ENCODE measurements at places on chromosomes 1 and 21.
A peak's percentile ranks its signal among the peaks of the same experiment; 100 is the strongest.

DNA sequence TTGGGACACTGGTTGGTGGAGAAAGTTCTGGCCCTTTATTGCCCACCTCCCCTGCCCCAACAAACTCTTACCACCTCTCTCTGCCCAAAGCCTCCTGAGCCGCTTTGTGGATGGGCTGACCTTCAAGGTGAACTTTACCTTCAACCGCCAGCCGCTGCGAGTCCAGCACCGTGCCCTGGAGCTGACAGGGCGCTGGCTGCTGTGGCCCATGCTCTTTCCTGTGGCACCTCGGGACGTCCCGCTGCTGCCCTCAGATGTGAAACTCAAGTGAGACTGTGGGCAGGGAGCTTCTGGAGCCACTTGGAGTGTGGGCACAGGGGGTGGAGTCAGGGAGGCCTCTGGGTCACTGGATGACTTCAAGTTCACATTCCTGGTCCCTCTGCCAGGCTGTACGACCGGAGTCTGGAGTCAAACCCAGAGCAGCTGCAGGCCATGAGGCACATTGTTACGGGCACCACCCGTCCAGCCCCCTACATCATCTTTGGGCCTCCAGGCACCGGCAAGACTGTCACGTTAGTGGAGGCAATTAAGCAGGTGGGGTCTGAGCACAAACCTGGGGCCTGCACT is 12.5 kb downstream of the RHOC start:
- DNase-seq = no peak

DNA sequence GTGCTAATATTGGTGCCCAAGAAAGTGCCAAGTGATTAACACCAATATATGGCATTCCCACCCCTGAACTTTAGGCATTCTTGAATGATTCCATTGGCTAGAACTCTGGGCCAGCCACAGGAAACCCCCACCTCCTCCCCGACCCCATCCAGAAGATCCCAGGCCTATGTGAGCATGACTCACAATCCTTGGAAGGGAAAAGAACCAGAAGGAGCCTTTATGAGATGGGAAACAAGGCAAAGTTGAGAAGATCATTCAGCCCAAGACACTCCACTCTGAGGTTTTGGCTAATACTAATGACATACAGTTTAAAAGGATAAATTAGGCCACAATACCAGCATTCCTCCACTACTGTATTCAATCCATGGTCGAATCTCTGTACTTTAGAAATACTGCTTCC is 21.8 kb downstream of the ELK4 start:
- DNase-seq = no peak

- DNase-seq = no peak
Measured at GRCh38 chr21:16580661-16581060, 850.9 kb downstream of the USP25 start.

GRCh38 chr1:180501865-180502360 is 464 bp downstream of the ACBD6 start:
- no peak for DNase-seq

DNA sequence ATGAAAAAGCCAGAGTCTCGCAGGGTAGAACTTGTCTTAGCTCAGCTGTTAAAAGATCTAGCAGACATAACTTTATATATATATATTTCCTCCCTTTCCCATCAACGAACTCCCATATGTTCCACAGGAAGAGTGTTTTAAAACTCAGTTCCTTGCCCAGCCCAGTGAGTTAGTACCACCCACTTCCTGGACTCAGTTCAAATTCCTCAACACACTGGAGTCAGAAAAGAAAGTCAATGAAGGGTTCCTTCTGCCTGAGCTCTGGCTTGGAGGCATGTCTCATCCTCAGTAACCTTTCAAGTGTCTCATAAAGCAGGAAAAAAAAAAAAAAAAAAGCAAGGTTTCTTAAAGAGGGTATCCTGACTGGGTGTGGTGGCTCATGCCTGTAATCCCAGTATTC is 15.6 kb downstream of the TPM3 start:
- peak; percentile 33 for DNase-seq

- no peak for DNase-seq
Measured at GRCh38 chr1:9253004-9253403, 18.4 kb downstream of the H6PD start.

- DNase-seq = no peak
Measured at GRCh38 chr1:97827887-97828286, 92.9 kb downstream of the DPYD start.

GRCh38 chr1:96306809-96307560 is 414.6 kb upstream of the PTBP2 start:
- peak; percentile 52 for DNase-seq

DNA sequence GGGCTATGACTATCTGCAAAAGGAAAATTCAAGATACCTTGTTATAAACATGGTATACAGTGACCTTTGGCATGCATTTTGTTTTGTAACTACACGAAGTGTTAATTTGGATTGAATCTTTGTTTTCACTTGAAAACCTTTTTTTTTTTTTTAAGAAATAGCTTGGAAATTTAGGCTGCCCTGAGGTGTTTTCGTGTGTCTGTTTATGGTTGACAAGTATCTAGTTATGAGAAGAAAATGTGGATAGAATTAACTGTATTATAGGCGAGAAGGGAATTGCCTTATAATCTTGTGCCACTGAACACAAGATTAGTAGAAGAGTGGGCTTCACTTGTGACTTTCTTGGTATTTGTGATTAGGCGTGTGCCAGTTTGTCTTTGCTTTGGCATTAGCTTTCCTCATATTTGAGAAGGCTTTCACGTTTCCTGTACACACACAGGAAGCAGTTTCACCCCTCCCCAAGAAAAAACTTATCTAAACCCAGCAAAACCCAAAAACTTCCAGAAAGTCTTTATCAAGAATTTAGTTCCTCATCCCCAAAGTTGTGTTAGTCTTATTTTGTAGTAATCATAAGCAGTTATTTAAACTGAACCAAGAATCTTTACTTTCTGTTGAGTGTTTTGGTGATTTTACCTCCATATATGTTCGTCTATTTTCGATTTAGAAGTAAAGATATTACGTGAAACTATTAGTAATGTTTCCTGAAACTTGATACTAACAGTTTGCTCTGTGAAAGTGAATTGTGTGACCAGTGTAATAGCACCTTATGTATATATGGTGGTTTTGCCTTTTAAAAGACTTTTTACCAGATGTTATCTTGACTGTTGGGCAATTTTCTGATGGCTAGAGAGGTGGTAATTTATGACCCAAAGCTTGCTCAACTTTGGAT is 3.8 kb downstream of the DYRK1A start:
- no peak for DNase-seq

DNA sequence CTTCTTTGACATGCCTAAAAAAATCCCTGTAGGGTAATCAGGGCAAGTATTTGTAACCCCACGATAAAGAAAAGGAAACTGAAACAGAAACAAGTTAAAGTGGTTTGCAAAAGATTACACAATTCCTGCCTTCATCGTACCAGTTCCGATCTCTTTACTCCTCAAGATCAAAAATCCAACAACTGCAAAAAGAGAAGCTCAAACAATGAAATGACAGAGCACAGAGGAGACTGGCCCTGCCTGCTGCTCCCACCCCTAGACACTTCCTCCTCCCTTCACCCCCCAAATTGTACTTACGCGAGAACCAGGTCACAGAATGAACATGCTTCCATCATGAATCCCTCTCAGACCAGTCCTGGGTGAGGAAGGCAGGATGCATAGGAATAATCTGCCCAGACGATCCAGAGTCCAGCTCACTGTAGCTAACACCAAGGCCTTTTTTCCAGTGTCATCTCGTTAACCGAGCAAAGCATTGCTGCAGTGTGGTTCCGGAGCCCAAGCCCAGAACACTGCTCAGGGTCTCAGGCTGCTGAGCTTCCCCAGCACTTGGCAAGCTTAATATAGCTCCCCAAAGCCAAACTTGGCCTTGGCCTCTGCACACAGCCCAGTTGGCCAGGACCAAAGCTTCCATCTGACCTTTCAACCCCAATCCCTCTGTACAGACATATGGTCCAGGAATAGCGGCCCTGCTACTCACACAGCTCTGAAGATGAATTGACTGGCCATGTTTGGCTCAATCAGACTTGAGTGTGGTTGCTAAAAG is 20.3 kb downstream of the RXRG start:
- DNase-seq = no peak

DNA sequence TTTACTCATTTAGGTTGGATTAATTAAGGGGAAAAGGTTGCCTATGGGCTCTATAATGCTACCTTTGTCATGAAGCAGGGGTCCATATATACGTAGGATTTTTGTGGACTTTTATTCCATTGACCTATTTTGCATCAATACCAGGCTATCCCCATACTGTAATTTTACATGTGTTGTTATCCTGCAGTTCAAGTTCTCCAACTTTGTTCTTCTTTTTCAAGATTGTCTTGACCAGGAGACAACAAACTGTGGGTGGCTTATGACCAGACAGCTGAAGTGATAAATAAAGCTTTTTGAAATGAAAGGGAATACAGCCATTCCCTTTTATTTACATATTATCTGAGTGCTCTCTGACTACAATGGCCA is 345.7 kb downstream of the BARHL2 start:
- DNase-seq = no peak

DNA sequence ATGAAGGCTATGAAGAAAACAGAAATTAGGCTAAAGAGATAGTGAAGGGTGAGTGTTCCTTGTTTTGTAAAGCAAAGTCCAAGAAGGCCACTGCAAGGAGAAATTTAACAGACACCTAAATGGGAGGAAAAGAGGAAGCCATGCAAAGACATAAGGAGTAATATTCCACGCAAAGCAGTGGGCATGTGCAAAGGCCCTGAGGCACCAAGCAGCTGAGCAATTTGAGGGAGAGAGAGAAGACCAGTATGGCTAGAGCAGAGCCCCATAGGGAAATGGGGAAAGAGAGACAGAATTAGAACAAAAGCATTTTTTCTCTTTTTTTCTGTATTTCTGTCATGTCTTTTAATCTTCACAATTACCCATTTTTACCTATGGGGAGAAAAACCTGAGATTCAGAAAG is 154.1 kb downstream of the TPR start:
- DNase-seq = no peak

DNA sequence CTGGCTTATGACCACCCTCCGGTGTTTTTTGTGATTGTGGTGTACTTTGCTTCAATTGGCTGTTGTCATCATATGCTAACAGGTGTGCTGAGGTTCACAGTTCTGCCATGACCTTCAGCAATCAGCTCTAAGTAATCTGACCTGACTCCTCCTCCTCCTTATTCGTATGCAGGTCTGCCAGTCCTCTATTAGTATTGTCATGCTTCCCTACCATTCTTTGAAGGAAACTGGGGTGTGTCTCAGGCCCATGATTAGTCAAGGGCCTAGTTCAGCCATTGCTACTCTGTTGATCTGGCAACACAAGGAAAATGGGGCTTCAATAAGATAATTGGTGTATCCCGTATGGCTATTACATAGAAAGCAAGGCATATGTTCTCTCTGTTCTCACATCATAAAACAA is 332.3 kb upstream of the DPYD start:
- DNase-seq = no peak

DNA sequence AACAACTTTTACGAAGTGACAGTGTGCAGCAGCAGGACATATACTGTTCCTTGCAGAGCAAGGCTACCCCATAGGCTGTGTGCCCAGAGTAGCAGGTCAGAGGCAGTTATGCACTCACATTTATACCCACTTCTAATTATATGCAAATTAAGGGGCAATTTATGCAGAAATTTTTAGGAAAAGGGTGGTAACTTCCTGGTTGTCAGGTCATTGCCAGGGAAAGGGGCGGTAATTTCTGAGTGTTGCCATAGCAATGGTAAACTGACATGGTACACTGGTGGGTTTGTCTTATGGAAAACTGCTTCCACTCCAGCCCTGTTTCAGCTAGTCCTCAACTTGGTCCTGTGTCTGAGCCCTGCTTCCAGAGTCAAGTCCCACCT is 12.0 kb upstream of the SLAMF1 start:
- no peak for DNase-seq
